ENCODE measurements at places on chromosomes 4 and X.

GRCh38 chr4:100805538-100805937 is 287.7 kb upstream of the EMCN start:
- DNase-seq = no peak

GRCh38 chr4:80007745-80008149 is 65.3 kb downstream of the ANTXR2 start:
- no peak for DNase-seq

GRCh38 chr4:123133397-123134050 is 211.1 kb upstream of the NUDT6 start:
- DNase-seq = no peak

DNA sequence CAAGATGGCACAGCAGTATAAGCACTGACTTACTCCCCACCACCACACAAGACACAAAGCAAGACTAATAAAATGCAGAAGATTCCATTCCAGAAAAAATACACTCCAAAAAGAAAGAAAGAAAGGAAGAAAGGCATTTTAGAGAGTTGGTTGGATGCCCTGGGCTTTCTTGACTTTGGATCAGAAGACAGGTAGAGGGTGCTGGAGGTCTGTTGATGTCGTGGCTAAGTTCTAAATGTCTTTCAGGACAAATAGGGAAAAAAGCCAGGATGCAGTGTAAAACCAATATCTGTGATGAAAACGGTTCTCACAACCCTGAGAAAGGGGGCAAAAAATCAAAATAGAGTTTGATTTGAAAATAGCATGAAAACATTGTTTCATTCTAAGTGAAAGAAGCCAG is 555.2 kb upstream of the PRKX start:
- no peak for DNase-seq

- peak; percentile 99 for DNase-seq
These were observed 380 bp upstream of the RAB33B start for GRCh38 chr4:139453371-139454110.

- DNase-seq = no peak
These were observed 76.5 kb upstream of the MSX1 start for GRCh38 chr4:4782969-4783368.

GRCh38 chr4:123545667-123546572 is 149.3 kb downstream of the SPRY1 start:
- no peak for DNase-seq

- DNase-seq = no peak
These were observed 115.7 kb upstream of the FAT1 start for GRCh38 chr4:186839122-186840037.

- DNase-seq = no peak
These were observed 547.0 kb upstream of the LCORL start for GRCh38 chr4:18568600-18568999.

DNA sequence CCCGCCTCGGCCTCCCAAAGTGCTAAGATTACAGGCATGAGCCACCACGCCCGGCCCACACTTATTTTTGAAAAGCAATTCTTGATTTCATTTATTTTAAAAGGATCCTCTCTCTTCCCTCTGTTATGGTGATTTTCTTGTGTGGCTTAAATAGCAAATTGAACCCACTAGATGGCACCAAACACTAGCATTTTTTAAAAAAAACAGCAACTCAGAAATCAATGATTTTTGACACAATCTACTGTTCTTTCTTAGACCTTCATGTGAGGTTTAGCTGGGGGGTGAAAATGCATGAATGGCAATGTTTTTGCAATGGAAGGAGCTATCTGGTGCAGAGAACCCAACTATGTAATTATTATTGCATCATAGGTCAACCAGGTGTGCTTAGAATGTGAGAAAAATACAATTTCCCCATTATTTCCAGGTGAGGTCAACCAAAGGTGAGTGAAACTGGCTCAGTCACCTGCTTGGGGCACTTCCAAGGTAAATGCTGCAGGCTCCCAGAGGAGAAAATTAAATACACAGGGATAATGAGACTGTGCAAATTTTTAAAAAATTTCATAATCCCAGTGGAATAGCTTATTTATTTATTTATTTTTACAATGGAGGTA is 226.7 kb upstream of the PRKX start:
- DNase-seq = peak; percentile 44

DNA sequence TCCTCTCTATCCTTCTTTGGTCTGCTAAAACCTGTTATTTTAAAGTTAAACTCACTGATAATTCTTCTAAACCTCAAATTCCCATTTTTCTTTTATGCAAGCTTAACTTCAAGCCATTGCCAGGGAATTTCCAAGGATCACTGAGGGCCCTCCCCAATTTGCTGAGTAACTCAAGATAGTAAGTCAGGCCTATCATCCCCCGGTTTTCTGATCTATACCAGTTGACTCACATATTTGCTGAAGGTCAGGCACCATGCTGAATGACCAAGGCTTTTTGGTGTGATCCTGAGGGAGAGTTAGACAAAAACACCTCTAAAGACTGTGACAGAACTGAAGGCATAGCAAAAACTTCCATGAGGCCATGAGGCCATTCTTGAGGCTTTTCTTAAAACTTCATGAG is 1301.9 kb downstream of the PCDH7 start:
- DNase-seq = no peak

GRCh38 chr4:76955182-76955581 is 5.6 kb downstream of the SEPTIN11 start:
- no peak for DNase-seq

DNA sequence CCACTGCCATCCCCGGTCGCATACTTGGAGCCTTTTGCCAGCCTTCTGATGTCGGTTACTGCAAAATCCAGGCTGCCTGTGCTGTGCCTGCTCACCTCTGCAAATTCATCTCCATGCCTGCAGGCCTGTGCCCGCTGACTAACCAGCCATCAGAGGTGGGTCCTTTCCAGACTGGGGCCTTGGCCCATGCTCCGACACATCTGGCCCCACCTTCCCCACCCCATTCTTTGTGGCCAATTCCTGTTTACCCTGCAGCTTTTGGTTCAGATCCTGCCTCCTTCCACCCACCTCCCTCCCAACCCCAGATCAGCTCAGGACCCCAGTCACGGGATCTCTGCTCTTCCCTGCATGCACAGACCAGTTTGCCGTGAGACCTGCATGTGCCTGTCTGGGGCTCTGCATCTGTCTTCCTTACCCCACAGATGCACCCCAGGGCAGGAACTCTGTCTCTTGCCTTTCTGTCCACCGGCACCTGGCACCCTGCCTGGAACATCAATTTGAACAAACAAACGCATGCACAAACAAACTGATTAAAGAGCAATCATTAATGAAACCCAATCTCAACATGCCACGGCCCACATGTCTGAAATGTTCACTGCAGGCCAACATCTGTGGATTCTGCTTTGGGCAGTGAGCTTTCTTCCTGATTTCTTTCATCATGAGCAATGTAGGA is 112.8 kb upstream of the PSAPL1 start:
- DNase-seq = no peak

- peak; percentile 43 for DNase-seq
These were observed 6.9 kb downstream of the CCNB3 start for GRCh38 chrX:50211510-50211909.

DNA sequence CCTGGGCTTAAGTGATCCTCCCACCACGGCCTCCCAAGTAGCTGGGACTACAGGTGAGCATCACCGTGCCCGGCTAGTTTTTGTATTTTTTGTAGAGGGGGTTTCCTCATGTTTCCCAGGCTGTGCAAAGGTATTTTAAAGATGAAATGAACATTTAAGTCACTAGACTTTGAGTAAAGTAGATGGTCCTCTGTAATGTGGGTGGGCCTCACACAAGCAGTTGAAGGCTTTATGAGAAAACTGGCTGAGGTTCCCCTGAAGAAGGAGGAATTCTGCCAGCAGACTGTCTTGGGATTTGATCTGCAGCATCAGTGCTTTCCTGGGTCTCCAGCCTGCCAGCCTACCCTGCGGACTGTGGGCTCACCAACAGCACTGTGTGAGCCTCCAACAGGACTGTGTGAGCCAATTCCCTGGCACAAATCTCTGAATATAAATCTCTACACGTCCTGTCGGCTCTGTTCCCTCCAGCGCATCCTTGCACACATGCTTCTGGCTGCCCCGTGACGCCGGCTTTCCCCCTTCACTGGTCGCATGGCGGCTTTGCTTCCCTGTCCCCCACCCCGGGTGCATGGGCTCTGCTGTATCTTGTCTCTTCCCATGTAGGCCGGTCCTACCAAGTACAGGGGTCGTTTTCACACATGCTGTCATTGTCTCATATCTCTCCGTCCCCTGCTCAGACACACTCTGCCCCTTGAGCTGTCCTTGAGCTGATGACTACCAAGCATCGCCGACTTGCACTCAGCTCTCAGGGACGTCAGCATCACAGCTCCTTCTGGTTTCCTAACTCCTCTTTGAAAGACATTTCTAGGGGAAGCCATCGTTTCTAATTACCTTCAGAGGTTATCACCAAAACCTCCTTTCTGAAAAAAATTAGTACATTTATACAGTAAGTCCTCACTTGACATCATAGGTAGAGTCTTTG is 46.4 kb downstream of the RWDD4 start:
- no peak for DNase-seq

DNA sequence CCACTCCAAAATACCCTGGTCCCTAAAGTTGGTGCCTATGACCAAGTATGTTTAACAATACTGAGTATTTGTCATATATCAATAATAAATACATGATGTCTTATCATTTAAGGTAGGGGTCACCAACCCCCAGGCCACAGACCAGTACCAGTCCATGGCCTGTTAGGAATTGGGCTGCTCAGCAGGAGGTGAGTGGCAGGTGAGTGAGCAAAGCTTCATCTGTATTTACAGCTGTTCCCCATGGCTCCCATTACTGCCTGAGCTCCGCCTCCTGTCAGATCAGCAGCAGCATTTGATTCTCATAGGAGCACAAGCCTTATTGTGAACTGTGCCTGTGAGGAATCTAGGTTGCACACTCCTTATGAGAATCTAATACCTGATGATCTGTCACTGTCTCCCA is 126.2 kb downstream of the HNRNPD start:
- DNase-seq = no peak

DNA sequence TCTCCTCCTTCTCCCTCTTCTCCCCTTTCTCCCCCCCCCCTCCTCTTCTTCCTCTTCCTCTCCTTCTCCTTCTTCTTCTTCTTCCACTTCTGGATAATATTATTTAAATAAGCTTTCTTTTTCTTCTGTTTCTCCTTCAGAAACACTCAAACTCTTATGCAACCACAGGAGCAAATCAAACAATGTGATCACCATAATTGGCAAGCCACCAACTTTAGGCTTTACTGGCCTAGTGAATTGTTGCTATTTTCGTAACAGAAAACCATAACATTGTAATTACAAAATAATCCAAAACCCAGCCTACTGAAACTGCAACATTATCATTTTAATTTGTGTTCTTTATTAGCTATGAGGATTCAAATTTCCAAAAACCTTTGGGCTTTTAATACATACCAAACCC is 14.3 kb downstream of the DCAF8L1 start:
- no peak for DNase-seq

DNA sequence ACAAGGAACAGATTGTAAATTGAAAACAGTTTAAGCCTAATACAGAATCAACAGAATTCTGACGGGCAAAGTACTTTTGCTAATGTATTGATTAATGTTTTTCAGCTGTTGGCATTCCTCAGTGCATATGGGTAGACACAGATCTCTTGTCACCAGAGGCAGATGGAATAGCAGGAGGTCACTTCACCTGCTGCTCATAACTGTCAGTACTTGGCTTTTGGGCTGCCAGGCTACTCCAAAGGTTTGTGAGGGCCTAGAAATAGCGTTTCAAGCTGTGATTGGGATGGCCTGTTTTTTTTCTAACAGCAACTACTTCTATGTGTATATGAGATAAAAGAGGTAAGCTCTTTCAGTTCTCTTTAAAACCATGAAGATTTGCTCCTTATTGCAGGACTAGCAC is 307.5 kb upstream of the ANXA10 start:
- DNase-seq = no peak

- DNase-seq = peak; percentile 91
These were observed 5.1 kb upstream of the CXCL8 start for GRCh38 chr4:73735231-73735630.

DNA sequence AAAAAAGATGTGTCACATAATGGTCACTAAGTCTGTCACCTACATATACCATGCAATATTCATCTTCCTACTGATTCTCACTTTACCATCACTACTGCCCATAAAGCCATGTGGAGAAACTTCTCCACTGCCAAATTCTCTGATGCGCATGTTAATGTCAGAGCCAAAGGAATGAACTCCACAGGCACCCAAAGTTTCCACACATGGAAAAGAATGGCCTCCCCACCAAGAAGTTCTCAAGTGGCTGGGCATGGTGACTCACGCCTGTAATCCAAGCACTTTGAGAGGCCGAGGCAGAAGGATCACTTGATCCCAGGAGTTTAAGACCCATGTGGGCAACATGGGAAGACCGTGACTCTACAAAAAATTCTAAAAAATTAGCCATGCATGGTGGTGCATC is 43.8 kb upstream of the UGDH start:
- no peak for DNase-seq

- DNase-seq = no peak
These were observed 106.1 kb downstream of the IRF2 start for GRCh38 chr4:184368290-184368689.

- DNase-seq = no peak
These were observed 57.7 kb downstream of the MRPL1 start for GRCh38 chr4:77920371-77920770.

GRCh38 chr4:81688085-81688484 is 216.4 kb upstream of the RASGEF1B start:
- peak; percentile 15 for DNase-seq

- DNase-seq = no peak
These were observed at the start of gene CC2D2A for GRCh38 chr4:15469402-15470127. CC2D2A (plus strand) TSS chr4:15469882; CDS start chr4:15475933, 6,051 bp downstream.

DNA sequence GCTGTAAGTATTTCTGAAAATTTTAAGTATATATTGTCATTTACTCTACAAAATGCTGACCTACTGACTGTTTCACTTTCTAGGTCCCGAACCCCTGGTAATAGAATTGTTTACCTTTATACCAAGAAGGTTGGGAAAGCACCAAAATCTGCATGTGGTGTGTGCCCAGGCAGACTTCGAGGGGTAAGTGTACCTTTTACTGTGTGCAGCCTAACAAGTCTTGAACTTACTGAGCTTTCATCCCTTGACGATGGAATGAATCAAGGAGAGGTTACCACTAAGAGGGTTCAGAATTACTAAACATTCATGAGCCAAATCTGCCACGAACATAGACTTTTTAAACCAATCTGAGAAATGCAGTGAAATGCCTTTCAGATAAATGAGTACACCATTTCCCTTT is 1.6 kb downstream of the RPL34 start:
- DNase-seq = no peak

GRCh38 chr4:185272245-185272644 is 62.8 kb downstream of the SNX25 start:
- DNase-seq = no peak

DNA sequence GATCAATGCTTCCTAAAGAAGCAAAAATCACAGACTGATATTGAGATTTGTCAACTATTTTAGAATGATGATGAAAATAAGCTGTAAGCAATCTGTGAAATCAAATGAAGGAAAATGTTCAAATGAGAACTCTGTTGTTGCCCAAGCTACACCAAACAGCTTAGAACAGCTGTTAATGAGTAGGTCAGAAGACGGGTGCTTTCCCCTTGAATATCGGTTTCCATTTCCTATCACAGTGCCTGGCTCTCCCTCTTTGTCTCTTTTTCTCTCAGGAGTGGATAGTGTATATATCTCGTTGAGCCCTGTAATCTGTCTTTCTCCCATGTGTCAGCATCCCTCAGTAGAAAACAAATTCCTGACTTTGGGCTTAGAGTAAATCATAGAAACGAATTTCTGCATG is 1592.9 kb upstream of the TENM3 start:
- no peak for DNase-seq
